ENCODE measurements at places on chromosomes 1 and 21. TPM values are rescaled to one million over a fixed set of nuclear protein-coding genes. Genes with fewer than 3 reads are reported as not detected.

GRCh38 chr21:34871026-34871908 is 177.8 kb downstream of the RUNX1 start:
- no peak overlapping the region for H3K4me3 ChIP-seq
- no peaks in the 10 kb centered on the region for H3K27me3 ChIP-seq
- peaks cover 25% of the 10 kb centered on the region for H3K4me1 ChIP-seq
- no peak for DNase-seq
- H3K27ac ChIP-seq, result no peak overlapping the region
- H3K36me3 ChIP-seq, result peaks cover 32% of the 10 kb centered on the region

Gene TGFB2
- total RNA-seq, result not detected

- DNase-seq, result no peak
- H3K27ac ChIP-seq, result peak overlapping the region; percentile 94
- no peaks in the 10 kb centered on the region for H3K27me3 ChIP-seq
- H3K4me3 ChIP-seq, result peak overlapping the region; percentile 77
- H3K36me3 ChIP-seq, result peaks cover 1% of the 10 kb centered on the region
These were observed 27.9 kb downstream of the HIVEP3 start for GRCh38 chr1:41890825-41891198.

DNA sequence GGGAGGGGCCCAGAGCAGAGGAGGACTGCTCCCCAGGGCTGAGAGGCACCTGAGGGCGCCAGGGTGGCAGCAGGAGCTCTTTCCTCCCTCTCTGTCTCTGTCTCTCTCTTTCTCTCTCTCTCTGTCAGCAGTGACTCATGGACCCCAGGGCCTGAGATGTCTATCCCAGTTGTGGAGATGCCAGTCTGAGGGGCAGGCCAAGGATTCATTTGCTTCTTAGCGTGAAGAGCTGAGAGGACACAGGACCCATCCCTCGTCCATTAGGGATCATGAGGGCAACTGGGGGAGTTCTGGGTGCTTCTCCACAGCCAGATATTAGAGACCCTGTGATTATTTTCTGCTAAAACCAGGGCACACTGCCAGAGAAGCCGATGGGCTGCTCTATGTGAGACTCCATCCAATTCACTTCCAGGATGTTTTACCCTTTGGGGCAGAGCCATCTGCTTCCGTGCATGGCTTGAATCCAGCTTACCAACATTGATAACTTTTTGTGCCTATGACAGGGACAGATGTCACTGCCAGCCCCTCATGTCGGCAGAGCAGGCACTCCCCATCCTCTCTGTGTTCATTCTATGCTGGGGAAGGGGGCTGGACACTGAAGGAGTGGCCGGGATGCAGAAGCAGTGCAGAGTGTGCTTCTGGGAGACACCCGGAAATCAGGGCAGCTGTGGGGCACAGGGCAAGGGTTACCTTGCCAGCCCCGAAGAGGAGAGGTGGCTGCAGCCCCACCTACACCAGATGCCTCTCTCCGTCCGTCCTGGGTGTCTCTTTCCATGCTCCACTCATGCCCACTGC is 4.1 kb upstream of the PCBP3 start:
- peak; percentile 39 for DNase-seq
- no peaks in the 10 kb centered on the region for H3K36me3 ChIP-seq
- H3K4me3 ChIP-seq, result no peak overlapping the region
- H3K27me3 ChIP-seq, result peaks cover 26% of the 10 kb centered on the region

Gene DEPDC1
- 28.3 TPM for total RNA-seq

Gene CDK18
- 4.0 TPM for total RNA-seq

- peaks cover 31% of the 10 kb centered on the region for H3K4me1 ChIP-seq
- H3K36me3 ChIP-seq, result no peaks in the 10 kb centered on the region
- no peak overlapping the region for H3K4me3 ChIP-seq
- no peak for DNase-seq
- H3K27ac ChIP-seq, result no peak overlapping the region
- H3K27me3 ChIP-seq, result no peaks in the 10 kb centered on the region
These were observed 4.1 kb downstream of the AHDC1 start for GRCh38 chr1:27599605-27600497.

DNA sequence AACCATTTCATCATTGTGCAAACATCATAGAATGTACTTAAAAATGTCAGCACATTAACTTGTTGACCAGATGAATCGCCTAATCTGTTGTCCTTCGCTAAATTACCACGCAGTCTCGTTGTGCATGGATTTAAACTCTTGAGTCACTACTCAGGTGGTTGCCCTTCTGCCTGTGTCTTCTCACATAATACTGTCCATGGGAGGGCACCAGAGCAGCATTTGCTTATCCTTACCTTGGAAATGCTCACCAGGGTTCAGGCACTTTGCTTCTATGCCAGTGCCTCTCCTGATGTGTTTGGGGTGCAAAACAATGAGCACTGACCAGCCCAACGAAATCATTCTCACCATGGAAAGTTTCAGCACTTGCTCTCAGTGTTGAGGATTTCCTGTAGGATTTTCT is 559.9 kb downstream of the RWDD3 start:
- no peak for DNase-seq
- no peak overlapping the region for H3K4me3 ChIP-seq
- H3K27me3 ChIP-seq, result no peaks in the 10 kb centered on the region
- H3K36me3 ChIP-seq, result no peaks in the 10 kb centered on the region
- no peak overlapping the region for H3K27ac ChIP-seq

- H3K4me1 ChIP-seq, result peaks cover 30% of the 10 kb centered on the region
- no peak overlapping the region for H3K4me3 ChIP-seq
- peak; percentile 60 for DNase-seq
- H3K27ac ChIP-seq, result peak overlapping the region; percentile 16
- H3K36me3 ChIP-seq, result peaks cover 16% of the 10 kb centered on the region
These were observed 75.7 kb downstream of the UCHL5 start for GRCh38 chr1:192983349-192983980.

Gene ATXN7L2
- 10.4 TPM for total RNA-seq

Gene LCE1C
- total RNA-seq, result not detected

- no peak overlapping the region for H3K4me3 ChIP-seq
- peaks cover 23% of the 10 kb centered on the region for H3K27me3 ChIP-seq
- no peak overlapping the region for H3K27ac ChIP-seq
- H3K4me1 ChIP-seq, result peaks cover 21% of the 10 kb centered on the region
- DNase-seq, result no peak
- H3K36me3 ChIP-seq, result no peaks in the 10 kb centered on the region
These were observed 50.8 kb downstream of the SRRM1 start for GRCh38 chr1:24693827-24694379.

DNA sequence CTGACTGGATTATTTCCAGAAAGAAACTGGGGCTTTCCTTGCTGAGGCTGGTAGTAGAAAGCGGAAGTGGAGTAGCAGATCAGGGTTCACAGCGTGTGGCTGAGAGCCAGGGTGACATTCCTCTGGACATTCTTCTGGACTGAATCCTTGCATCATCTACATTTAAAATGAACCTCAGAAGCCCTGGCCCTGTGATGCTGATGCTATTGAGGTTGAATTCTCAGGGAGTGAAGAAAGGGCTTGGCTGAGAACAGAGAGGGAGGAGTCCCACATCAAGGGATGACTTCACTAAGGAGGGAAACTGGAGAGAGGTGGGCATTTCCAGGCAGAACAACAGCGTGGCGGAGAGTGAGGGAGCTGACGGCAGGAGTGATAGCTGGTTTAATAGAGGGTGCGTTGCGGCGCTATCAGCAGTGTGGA is 102.3 kb upstream of the LMO4 start:
- no peak for DNase-seq
- H3K4me1 ChIP-seq, result no peaks in the 10 kb centered on the region
- no peaks in the 10 kb centered on the region for H3K36me3 ChIP-seq
- no peak overlapping the region for H3K27ac ChIP-seq

- peaks cover 46% of the 10 kb centered on the region for H3K4me1 ChIP-seq
- H3K27ac ChIP-seq, result no peak overlapping the region
- peak; percentile 61 for DNase-seq
- H3K27me3 ChIP-seq, result peaks cover 12% of the 10 kb centered on the region
These were observed 5.5 kb upstream of the FOXD2 start for GRCh38 chr1:47432071-47433036.

GRCh38 chr1:241396747-241397681 is 40.0 kb upstream of the RGS7 start:
- no peak for DNase-seq
- H3K36me3 ChIP-seq, result no peaks in the 10 kb centered on the region
- no peaks in the 10 kb centered on the region for H3K4me1 ChIP-seq
- H3K4me3 ChIP-seq, result no peak overlapping the region

Gene ANP32E
- 173 TPM for total RNA-seq

Gene ACBD6
- total RNA-seq, result 41.3 TPM

Gene CFAP45
- total RNA-seq, result 1.6 TPM

Gene RPTN
- total RNA-seq, result not detected

DNA sequence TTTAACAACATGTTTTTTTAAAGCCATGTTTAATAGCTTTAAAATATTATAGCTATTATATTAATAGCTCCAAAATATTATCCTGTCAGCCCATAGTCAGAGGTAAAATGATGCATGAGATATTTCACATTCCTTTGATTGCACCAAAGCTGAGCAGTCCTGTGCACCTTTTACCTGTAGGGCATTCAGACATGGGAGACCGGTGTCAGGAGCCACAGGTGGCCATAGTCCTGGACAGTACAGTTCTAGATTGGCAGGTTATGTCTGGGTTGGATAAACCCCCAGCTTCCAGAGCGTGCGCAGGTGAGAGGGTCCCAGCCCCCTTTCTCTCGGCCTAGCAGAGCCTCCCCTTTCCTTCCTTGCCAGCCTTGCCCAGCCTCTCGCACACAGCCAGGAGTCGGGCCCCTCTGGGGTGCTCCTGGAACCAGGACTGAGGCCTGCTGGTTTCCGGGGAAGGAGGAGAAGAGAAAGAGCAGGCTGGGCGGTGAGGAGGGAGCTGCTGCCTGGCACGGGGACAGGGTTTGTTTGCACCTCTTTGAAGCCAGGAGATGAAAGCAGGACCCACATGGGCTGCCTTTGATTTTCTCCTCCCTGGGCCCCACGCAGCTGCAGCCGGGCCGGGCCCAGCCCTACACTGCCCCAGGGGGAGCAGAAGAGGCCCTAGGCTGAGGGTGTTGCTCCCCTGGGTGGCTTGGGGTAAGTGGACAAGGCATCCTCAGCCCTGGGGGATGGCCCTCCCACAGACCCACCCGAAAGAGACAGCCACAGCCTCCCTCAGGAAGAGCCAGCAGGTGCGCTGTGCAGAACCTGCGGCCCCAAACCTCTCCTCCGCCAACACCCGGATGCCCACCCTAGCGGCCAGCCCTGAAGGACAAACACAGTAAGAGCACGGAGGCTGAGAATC is 75.2 kb upstream of the TARDBP start:
- peaks cover 42% of the 10 kb centered on the region for H3K27me3 ChIP-seq
- DNase-seq, result no peak
- H3K4me3 ChIP-seq, result no peak overlapping the region
- no peak overlapping the region for H3K27ac ChIP-seq

Gene CELA2A
- not detected for total RNA-seq

DNA sequence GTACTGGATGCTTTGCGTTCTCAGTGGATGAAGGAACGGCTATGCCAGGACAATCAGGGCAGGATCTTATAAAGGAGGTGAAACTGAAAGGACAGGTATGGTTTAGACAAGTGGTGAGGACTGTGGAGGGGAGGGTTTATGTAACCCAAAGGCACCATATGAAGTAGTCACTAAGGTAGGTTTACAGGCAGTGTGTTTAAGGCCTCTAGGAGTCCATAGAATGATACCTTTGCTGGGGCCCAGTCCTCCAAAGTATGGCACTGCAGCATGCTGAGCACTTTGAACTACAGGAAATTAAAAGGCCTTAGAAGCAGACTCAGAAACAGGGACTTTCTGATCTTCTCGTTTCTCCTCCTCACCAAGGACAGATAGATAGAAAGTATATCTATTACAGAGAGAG is 304.7 kb upstream of the USP25 start:
- no peak overlapping the region for H3K4me3 ChIP-seq
- no peaks in the 10 kb centered on the region for H3K36me3 ChIP-seq
- no peak overlapping the region for H3K27ac ChIP-seq
- no peak for DNase-seq

DNA sequence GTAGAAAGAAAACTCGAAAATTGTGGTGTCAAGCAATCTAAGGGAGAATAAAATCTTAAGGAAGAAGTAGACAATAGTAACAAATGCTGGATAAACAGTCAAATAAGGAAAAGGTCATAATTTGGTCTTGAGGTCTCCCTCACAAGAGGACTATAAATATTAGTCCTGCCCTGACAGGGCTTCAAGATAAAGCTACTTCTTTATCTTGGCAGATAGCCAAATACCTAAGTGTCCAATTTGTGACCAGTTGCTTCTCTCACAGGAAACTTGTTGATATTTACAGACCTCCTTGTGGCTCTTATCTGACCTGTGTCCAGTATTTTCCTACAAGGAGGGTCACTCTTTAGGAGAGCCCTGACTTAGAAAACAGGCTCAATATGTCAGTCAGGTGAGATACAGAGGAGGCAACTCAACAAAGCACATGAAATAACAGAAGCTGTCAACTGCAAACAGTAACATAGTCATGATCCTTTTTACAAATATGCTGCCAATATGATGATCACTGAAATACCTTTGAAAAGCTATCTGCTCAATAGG is 88.8 kb downstream of the TNNI3K start:
- H3K27me3 ChIP-seq, result no peaks in the 10 kb centered on the region
- no peaks in the 10 kb centered on the region for H3K36me3 ChIP-seq
- no peaks in the 10 kb centered on the region for H3K4me1 ChIP-seq
- no peak for DNase-seq

GRCh38 chr1:145990249-145990855 is 6.0 kb downstream of the TXNIP start:
- H3K4me3 ChIP-seq, result no peak overlapping the region
- no peaks in the 10 kb centered on the region for H3K27me3 ChIP-seq
- H3K36me3 ChIP-seq, result peaks cover 33% of the 10 kb centered on the region
- H3K4me1 ChIP-seq, result peaks cover 47% of the 10 kb centered on the region
- H3K27ac ChIP-seq, result no peak overlapping the region
- DNase-seq, result no peak

DNA sequence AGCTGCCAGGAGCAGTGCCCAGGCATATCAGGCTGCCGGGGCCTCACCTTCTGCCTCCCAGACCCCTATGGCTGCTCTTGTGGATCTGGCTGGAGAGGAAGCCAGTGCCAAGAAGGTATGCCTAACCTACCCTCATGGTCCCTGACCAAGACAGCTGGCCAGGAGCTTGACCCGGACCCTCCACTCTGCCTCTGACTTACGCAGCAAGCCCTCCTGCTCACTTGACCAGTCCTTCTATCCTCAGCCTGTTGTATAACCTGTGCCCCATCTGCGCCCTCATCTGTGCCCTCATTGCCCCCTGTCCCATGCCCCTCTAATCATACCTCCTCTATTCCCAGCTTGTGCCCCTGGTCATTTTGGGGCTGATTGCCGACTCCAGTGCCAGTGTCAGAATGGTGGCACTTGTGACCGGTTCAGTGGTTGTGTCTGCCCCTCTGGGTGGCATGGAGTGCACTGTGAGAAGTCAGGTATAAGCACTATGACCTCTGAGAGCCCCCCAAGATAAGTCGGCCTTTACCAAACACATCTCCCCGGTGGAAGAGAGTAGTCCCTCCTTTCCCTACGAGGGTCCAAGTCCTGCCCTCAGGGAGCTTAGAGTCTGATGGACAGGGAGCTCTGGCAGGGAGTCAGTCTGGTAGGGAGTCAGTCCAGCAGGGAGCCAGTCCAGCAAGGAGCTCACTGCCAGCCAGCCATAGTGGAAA is 6.8 kb downstream of the TIE1 start:
- DNase-seq, result no peak
- no peaks in the 10 kb centered on the region for H3K36me3 ChIP-seq
- H3K4me1 ChIP-seq, result no peaks in the 10 kb centered on the region
- H3K27me3 ChIP-seq, result no peaks in the 10 kb centered on the region
- H3K4me3 ChIP-seq, result no peak overlapping the region

Gene S1PR1
- total RNA-seq, result 68.2 TPM

GRCh38 chr1:8706995-8707396 is 110.4 kb downstream of the RERE start:
- DNase-seq, result no peak
- H3K27me3 ChIP-seq, result peaks cover 22% of the 10 kb centered on the region
- no peak overlapping the region for H3K27ac ChIP-seq
- H3K36me3 ChIP-seq, result peaks cover 4% of the 10 kb centered on the region
- peaks cover 17% of the 10 kb centered on the region for H3K4me1 ChIP-seq
- H3K4me3 ChIP-seq, result no peak overlapping the region

Gene DENND2D
- 187 TPM for total RNA-seq

Gene UBE2J2
- 71.3 TPM for total RNA-seq

Gene SAMD11
- total RNA-seq, result not detected

Measured in activated CD8-positive, alpha-beta memory T cell treated with anti-CD3 and anti-CD28 coated beads, Interleukin-2, amount 10 ng/mL, durations not matched to agents 7 days and 5 days (primary cell).